H9 (cell line): ENCODE measurements at places on chromosomes 4 and X. TPM values are rescaled to one million over a fixed set of nuclear protein-coding genes. Genes with fewer than 3 reads are reported as not detected.
A peak's percentile ranks its signal among the peaks of the same experiment; 100 is the strongest.

DNA sequence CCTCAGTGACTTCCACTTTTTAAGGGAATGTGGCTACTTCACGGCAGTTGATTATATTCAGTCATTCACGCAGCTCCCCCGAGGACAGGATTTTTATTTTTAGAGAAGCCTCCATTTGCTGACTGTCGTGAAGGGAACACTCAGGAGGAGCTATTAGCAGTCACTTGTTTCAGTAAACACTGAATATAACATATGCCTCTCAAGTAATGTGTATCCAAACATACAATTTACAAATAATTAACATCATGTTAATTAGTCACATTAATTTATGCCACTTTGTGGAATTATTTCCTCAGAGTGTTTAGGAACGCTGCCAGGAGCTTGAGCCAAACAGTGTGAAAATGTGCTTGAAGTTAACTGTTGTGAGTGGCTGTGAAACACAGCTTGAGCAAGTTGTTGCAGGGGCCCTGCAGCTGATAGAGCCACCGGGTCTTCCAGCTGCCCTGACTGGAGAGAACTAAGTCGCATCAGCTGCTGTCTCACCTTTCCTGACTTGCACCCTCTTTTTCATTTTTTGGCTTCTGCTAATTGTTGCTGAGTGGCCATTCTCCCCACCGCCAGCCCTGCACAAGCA is 245.6 kb downstream of the LDB2 start:
- H3K4me3 ChIP-seq, result no peak overlapping the region
- H3K27ac ChIP-seq, result no peak overlapping the region
- DNase-seq, result no peak
- no peaks in the 10 kb centered on the region for H3K4me1 ChIP-seq

The ZMAT1 gene
- total RNA-seq, result 2.1 and 2.5 TPM in 2 replicates

The CXCL11 gene
- not detected in 2 replicates for total RNA-seq

GRCh38 chr4:40525752-40526598 is 103.7 kb downstream of the RBM47 start:
- peaks cover 2% of the 10 kb centered on the region; the same call in 1 of the 2 replicates for H3K4me1 ChIP-seq
- H3K27me3 ChIP-seq, result no peaks in the 10 kb centered on the region
- peak; percentile 70 for DNase-seq
- H3K36me3 ChIP-seq, result peaks cover 11% of the 10 kb centered on the region

- no peak for DNase-seq
- H3K27ac ChIP-seq, result no peak overlapping the region
- H3K27me3 ChIP-seq, result no peaks in the 10 kb centered on the region
- peaks cover 15% of the 10 kb centered on the region for H3K36me3 ChIP-seq
- no peaks in the 10 kb centered on the region for H3K4me1 ChIP-seq
Measured at GRCh38 chr4:7050481-7051143, 7.4 kb downstream of the TADA2B start.

- peaks cover 8% of the 10 kb centered on the region for H3K36me3 ChIP-seq
- H3K4me3 ChIP-seq, result peak overlapping the region; percentile 25; the same call in 1 of the 3 replicates
- H3K4me1 ChIP-seq, result peaks cover 11% of the 10 kb centered on the region; the same call in 1 of the 2 replicates
- DNase-seq, result no peak
Measured at GRCh38 chrX:133698298-133698697, 283.0 kb upstream of the GPC4 start.

The FDCSP gene
- not detected in 2 replicates for total RNA-seq

- peaks cover 15% of the 10 kb centered on the region for H3K36me3 ChIP-seq
- no peaks in the 10 kb centered on the region for H3K4me1 ChIP-seq
- no peak overlapping the region for H3K4me3 ChIP-seq
- no peaks in the 10 kb centered on the region for H3K27me3 ChIP-seq
- DNase-seq, result peak; percentile 95
- H3K27ac ChIP-seq, result no peak overlapping the region
Measured at GRCh38 chr4:89681219-89681618, 155.7 kb downstream of the SNCA start.

GRCh38 chrX:108091878-108092291 is 307 bp downstream of the ATG4A start:
- H3K4me3 ChIP-seq, result no peak overlapping the region
- H3K36me3 ChIP-seq, result peaks cover 4% of the 10 kb centered on the region; the same call in 2 of the 3 replicates
- no peak for DNase-seq
- H3K4me1 ChIP-seq, result no peaks in the 10 kb centered on the region
- H3K27me3 ChIP-seq, result no peaks in the 10 kb centered on the region
- no peak overlapping the region for H3K27ac ChIP-seq

The PABPC1L2B gene
- 1.8 TPM in 2 replicates for total RNA-seq

GRCh38 chr4:40686081-40686913 is 56.6 kb upstream of the RBM47 start:
- no peak for DNase-seq
- H3K27me3 ChIP-seq, result no peaks in the 10 kb centered on the region
- H3K4me3 ChIP-seq, result no peak overlapping the region
- H3K27ac ChIP-seq, result no peak overlapping the region
- H3K36me3 ChIP-seq, result no peaks in the 10 kb centered on the region

GRCh38 chr4:183106839-183107238 is 7.8 kb downstream of the WWC2 start:
- no peak for DNase-seq
- no peaks in the 10 kb centered on the region for H3K36me3 ChIP-seq
- no peaks in the 10 kb centered on the region for H3K27me3 ChIP-seq
- H3K4me1 ChIP-seq, result peaks cover under 1% of the 10 kb centered on the region; the same call in 1 of the 2 replicates
- H3K27ac ChIP-seq, result no peak overlapping the region

DNA sequence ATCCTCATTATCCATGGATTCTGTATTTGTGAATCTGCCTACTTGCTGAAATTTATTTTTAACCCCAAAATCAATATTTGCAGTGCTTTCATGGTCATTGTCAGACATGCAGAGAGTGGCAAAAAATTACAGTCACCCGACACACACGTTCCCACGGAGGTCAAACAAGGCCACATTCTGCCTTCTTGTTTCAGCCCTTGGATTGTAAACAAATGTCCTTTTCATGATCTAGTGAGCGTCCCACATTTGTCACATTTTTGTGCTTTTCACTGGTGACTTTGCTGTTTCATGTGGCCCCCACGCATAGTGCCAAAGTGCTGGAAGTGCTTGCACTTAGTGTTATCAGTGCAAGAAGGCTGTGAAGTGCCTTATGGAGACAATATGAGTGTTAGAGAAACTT is 45.0 kb downstream of the SOD3 start:
- H3K36me3 ChIP-seq, result no peaks in the 10 kb centered on the region
- no peaks in the 10 kb centered on the region for H3K27me3 ChIP-seq
- H3K27ac ChIP-seq, result no peak overlapping the region
- H3K4me1 ChIP-seq, result no peaks in the 10 kb centered on the region
- H3K4me3 ChIP-seq, result no peak overlapping the region
- DNase-seq, result no peak

The AVPR2 gene
- total RNA-seq, result not detected in 2 replicates

- H3K4me1 ChIP-seq, result peaks cover 4% of the 10 kb centered on the region; the same call in 1 of the 2 replicates
- DNase-seq, result no peak
Measured at GRCh38 chr4:7917669-7918068, 22.0 kb downstream of the AFAP1 start.

The SERPINA7 gene
- not detected in 2 replicates for total RNA-seq

GRCh38 chrX:50154429-50154828 is 46.4 kb downstream of the AKAP4 start:
- no peak overlapping the region for H3K27ac ChIP-seq
- no peaks in the 10 kb centered on the region for H3K27me3 ChIP-seq
- no peak for DNase-seq
- no peaks in the 10 kb centered on the region for H3K4me1 ChIP-seq
- peaks cover 1% of the 10 kb centered on the region for H3K36me3 ChIP-seq

DNA sequence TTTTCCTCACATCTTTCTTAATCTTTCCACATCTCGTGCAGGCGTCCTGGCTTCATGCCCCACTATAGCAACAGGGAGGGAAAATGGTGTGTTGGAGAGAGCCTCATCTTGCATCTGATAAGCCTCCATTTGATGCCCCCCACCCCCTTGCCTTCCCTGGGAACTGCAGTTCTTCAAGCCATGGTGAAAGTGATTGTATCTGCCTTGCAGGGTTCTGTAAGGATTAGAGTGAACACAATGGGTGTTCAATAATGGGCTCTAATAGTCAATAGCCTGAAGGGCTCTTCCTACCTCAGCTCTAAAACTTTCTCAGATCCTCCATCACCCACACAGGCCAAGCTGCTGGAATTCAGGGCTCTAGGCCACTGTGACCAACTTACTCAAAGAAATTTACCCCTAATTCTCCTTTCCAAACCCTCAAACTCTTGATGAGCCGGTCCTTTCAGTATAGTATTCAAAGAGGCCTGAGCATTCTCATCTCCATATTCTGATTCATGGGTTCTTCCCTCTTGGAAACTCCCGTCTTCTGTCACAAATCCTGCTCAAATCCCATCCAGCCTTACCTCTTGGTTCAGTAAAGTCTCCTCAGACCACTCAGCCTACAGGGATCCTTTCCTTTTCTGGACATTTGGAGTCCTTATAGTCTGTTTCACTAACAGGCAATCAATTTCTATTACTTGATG is 128.3 kb upstream of the TRIM2 start:
- H3K4me1 ChIP-seq, result no peaks in the 10 kb centered on the region
- H3K4me3 ChIP-seq, result no peak overlapping the region
- DNase-seq, result no peak
- no peak overlapping the region for H3K27ac ChIP-seq

The JAKMIP1 gene
- total RNA-seq, result 1.3 and 1.5 TPM in 2 replicates

The BRS3 gene
- total RNA-seq, result not detected in 2 replicates

The SLC6A14 gene
- not detected in 2 replicates for total RNA-seq

DNA sequence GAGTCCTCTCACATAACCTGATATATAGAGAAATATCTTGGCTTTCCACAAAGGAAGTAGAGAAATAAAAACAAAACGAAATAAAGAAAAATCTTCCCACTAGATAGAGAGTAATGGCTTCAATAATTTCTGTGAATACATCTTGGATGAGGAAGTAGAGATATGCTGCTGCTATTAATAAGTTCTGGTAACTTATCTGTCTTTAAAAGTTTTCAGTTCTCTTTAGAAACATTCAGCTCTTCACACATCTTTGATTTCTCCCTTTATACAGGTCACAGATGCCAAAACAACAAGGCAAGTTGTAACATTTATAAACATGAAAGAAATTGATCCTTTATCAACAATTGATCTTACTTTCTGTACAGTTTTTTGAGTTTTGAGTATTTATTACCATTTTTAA is 615.8 kb downstream of the TRAM1L1 start:
- H3K4me3 ChIP-seq, result no peak overlapping the region
- no peak overlapping the region for H3K27ac ChIP-seq
- H3K27me3 ChIP-seq, result no peaks in the 10 kb centered on the region
- no peak for DNase-seq
- H3K36me3 ChIP-seq, result no peaks in the 10 kb centered on the region

DNA sequence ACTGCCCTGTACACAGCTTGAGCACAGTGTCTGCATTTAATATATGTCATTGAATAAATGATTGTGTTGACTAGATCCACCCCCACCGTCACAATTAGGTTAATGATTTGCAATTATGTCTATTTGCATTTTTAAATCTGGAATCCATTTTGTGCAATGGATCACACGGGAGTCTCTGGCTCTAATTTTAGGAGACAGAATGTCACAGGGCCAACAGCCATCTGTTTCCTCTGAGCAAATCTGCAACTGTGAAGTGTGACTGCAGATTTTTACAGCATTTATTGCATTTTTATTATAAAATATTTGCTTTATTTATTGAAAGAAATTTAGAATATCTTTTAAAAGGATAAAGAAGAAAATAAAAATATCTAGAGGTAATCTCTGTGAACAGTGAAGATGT is 316.8 kb downstream of the HS3ST1 start:
- no peak overlapping the region for H3K4me3 ChIP-seq
- H3K27me3 ChIP-seq, result no peaks in the 10 kb centered on the region
- no peaks in the 10 kb centered on the region for H3K36me3 ChIP-seq
- H3K4me1 ChIP-seq, result peaks cover 7% of the 10 kb centered on the region
- no peak for DNase-seq
